ENCODE measurements at places on chromosomes 7 and 10.
A peak's percentile ranks its signal among the peaks of the same experiment; 100 is the strongest.

DNA sequence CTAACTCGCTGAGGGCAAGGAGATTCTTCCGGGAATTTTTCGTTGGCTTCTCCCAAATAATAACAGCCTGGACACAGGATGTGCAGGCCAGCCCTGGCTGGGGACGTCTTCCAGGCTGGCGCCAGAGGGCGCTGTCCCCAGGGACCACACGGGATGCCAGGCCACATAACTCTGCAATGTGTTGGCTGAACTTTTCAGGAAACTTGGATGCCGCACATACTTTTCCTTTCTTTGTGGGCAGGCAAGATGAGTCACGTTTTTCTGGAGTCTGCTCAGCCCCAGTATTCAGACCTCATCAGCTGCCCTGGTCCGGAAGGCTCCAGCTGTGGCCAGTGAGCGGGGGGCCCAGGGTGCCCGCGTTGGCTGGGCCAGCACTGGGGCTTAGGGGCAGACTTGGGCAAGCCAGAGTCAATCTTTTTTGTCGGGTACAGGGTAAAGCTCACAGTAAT lies 122.7 kb downstream of the PRKAG2 start:
- DNase-seq, result no peak

GRCh38 chr10:92267343-92267742 lies 23.5 kb downstream of the CPEB3 start:
- no peak for DNase-seq

DNA sequence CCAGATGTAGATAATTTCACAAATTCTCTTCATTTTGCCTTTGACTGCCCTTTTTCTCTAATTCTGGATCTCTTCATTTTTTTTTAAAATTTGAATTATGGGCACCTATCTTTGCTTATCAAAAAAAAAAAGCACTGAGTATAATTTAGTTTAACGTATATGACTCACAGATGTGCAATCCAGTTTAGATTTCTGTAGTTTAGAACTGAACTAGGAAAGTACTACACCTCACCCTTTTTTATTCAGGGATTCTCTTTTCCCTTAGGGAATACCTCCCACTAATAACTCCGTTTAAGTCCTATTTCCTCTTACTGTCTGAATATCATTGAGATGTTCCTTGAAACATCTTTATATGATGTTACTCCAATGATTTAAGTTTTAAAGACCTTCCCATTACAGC lies 665.0 kb downstream of the MAGI2 start:
- no peak for DNase-seq

DNA sequence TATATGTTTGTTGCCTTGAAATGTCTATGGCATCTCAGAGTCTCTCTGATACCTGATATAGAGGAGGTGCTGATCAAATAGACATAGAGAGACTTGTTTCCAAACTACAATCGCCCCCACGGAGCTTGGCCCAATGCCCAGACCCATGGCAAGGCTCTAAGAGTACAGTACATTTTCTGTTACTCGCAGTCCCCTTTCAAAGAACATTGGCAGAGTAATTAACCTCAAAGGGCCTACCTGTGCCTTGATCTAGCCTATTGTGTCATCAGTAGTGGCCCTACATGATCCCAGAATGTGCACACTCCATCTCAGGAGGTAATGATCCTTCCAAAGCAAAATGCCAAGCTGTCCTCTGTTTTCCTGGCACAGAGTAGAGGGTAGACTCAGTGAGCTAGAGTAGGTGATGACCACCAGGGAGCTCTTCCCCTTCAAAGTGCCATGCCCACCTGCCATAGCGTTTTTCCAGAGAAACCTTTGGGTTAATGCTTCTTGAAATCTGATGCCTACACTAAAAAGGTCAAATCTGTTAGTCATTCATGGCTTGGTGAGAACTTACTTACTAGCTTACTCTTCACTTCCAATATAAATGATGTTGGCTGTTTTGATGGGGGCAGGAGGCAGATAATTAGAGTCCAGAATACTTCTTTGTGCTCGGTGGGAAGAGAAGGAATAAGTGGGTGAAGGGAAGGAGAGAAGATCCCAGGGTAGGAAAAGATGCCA lies 41.2 kb upstream of the ACSL5 start:
- no peak for DNase-seq

- DNase-seq, result no peak
Observed at GRCh38 chr7:154666768-154667167, 336.2 kb downstream of the PAXIP1 start.

DNA sequence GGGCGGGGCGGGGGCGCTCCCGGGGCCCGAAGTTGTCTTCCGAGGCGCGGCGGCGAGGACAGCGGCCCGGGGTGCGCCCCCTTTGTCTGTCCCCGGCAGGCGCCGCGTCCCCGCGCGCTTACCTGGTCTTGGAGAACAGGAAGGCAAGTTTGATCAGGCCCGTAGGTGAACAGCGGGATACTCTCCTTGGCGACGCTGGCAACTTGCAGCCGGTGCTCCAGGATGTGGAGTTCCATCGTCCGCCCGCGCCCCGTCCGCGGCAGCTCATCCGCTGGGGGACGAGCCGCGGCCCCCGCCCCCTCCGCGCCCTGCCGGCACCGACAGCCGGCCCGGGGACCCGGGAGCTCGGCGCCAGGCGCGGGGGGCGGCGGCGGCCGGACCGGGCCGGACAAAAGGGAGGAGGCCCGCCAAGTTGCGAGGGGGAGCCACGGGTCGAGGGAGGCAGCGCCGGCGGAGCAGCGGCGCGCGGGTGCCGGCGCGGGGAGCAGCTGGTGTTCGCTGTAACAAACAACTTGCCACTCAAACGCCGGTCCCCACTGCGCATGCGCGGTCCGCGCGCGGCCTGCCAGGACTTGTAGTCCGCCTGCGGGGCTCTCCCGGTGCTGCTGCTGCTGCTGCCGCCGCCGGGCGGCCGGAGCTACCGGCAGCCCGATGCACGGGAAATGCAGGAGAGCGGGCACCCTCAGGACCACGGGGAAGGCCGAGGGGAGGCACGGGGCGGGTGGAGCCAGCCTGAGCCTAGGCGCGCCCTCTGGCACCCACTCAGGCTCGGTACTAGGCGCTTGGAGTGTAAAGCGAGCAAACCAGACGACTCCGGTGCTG lies 35.6 kb upstream of the SPDYE3 start:
- DNase-seq, result peak; percentile 87

- DNase-seq, result no peak
Observed at GRCh38 chr7:158447506-158448171, 140.0 kb downstream of the PTPRN2 start.

DNA sequence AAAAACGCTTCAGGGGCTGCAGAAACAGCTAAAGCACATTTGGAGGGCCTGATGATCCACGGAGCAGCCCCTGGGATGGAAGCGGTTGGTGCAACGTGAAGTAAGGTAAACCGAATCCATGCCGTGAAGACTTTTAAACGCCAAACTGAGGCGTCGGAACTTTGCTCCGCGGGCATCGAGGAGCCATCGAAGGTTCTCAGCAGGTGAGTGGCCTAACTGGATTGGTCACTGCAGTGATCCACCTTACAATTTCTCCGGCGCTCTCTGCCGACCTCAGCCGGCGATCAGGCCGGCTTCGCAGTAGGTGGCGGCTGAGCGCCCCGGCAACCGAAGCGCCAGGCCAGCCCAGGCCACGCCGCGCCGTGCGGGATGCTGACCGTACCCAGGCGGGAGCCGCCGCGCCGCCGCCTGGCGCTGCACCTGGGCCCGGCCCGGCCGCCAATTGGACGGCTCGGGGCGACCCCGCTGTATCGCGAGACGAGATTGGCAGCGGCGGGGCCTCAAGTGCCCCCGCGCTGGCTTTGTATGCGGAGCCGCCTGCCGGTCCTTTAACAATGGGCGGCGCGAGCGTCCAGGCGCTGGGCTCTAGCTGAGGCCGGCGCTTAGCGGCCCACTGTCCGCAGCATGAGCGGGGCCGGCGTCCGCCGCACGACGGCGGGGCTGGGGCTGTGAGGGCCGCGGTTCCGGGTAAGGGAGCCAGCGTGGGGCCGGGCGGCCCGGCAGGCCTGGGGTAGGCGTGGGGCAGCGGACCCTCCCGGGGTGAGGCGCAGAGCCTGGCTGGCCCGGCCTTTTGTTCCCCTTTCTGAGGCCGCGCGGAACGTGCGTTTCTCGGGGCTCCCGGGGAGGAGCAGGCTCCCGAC lies at the start of gene CCNJ:
Gene CCNJ (plus strand): TSS at position 551 of the 860 bp plus-strand sequence. CDS start 811 bp downstream, outside the sequence.
- no peak for DNase-seq

- no peak for DNase-seq
Observed at GRCh38 chr10:113137941-113138685, 188.1 kb downstream of the TCF7L2 start.

DNA sequence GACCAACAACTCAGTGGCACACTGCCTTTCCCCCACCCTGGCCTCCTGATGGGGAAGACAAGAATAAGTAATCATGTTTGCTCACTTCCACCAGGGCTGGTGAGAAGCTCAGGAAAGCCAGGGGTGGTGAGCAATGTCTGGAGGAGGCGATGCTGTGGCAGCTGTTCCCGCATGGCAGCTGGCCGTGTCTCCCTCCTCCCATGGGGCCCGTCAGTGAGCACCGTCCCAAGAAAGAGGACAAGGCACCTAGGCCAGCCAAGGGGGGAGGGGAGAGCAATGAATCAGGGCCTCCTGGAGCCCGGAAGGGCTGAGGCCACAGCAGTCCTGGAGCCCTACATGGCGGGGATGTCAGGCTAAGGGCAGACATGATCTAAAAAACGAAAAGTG lies 69.2 kb upstream of the INSIG1 start:
- no peak for DNase-seq

Measured in GM12864 (cell line).